Naive thymus-derived CD4-positive, alpha-beta T cell (primary cell): ENCODE measurements at places on chromosomes 12 and 14. TPM values are rescaled to one million over a fixed set of nuclear protein-coding genes. Genes with fewer than 3 reads are reported as not detected.

The RNASE3 gene
- total RNA-seq: 1.1 TPM

The CLMN gene
- 0.43 TPM for total RNA-seq

The NRXN3 gene
- total RNA-seq: not detected

The ARID4A gene
- 70.7 TPM for total RNA-seq

The TAS2R19 gene
- total RNA-seq: 3.4 TPM

GRCh38 chr14:92928258-92928629 is 5.3 kb downstream of the CHGA start:
- no peak for DNase-seq

GRCh38 chr12:43022838-43023237 is 433.3 kb upstream of the PRICKLE1 start:
- no peak for DNase-seq

- DNase-seq: no peak
Measured at GRCh38 chr12:69676257-69677012, 22.7 kb downstream of the BEST3 start.

DNA sequence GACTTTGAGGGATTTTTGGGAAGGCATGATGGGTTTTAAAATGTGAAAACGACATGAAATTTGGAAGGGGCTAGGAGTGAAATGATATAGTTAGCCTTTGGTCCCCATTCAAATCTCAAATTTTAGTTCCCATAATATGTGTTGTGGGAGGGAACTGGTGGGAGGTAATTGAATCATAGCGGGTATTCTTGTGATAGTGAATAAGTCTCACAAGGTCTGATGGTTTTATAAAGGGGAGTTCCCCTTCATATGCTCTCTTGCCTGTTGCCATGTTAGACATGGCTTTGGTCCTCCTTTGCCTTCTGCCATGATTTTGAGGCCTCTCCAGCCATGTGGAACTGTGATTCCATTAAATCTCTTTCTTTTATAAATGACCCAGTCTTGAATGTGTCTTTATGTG is 72.8 kb downstream of the SLC16A7 start:
- no peak for DNase-seq
